Effector CD8-positive, alpha-beta T cell (primary cell): ENCODE measurements at places on chromosomes 4 and X.

- DNase-seq: no peak
Observed at GRCh38 chr4:8341691-8342090, 72.1 kb downstream of the HTRA3 start.

GRCh38 chr4:37279894-37280592 lies 35.5 kb downstream of the NWD2 start:
- no peak for DNase-seq

GRCh38 chr4:36255577-36255976 lies 11.3 kb upstream of the ARAP2 start:
- DNase-seq: peak; percentile 22

GRCh38 chrX:149010853-149011224 lies 494.3 kb downstream of the IDS start:
- no peak for DNase-seq

GRCh38 chrX:118211891-118212816 lies 95.5 kb upstream of the KLHL13 start:
- DNase-seq: no peak

GRCh38 chr4:107757283-107757682 lies 37.2 kb upstream of the PAPSS1 start:
- DNase-seq: no peak

DNA sequence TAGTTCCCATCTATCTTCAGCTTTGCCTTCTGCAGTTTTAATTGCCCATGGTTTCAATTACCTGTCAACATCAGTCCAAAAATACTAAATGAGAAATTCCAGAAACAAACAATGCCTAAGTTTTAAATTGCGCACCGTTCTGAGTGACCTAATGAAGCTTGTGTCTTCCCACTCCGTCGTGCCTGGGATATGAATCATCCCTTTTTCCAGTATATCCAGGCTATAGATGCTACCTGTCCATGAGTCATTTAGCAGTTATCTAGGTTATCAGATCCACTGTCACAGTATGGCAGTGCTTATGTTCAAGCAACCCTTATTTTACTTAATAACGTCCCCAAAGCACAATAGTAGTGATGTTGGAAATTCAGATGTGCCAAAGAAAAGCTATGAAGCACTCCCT lies 363.6 kb upstream of the FAM241A start:
- no peak for DNase-seq

DNA sequence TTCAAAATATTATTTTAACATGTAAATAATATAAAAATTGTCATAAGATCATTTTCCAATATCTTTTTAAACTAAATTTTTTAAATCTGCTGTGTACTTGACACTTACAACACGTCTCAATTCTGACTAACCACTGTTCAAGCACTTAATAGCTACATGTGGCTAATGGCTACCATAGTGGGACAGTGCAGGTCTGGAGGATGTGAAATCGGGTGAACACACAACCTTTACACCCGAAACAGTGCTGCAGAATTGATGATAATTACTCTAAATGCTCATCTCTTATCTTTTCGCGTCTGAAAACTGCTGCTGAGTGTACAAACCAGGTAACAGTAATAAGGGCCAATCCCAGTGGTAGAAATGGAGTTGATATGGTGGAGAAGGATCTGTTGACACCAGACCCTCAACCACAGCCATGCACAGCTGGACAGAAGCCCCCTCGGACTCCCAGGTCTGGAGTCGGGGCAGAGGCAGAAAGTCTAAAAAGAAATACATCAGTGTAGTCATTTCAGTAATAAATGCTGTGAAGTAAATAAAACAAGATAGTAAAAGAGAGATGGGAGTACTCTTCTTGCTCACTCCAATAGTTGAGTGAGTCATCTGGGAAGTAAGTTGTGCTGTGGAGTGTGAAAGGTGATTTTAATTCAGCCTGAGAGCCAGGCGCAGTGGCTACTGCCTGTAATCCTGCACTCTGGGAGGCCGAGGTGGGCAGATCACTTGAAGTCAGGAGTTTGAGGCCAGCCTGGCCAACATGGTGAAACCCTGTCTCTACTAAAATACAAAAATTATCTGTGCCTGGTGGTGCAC lies 150.0 kb downstream of the CBR4 start:
- DNase-seq: no peak

DNA sequence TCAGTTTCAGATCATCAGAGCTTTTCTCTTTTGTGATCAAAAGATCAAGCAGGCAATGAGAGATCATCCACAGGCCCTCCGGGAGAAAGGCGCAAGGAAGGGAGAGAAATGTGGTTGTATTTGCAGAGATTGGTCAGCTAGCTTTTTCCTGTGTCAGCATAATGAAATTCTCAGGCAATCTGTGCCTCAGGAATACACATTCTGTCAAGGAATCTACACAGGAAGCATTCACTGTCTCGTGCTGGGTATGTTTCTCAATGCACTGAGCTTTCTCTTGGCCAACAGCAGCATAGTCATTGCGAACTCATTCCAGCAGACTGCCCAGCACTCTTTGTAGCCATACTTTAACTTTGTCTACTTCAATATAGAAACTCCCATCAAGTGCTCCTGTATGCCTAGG lies 413.7 kb downstream of the PPP3CA start:
- no peak for DNase-seq

- DNase-seq: no peak
Observed at GRCh38 chr4:117249333-117249732, 164.0 kb upstream of the TRAM1L1 start.

- no peak for DNase-seq
Observed at GRCh38 chr4:128444544-128445302, 157.1 kb upstream of the PGRMC2 start.

- DNase-seq: no peak
Observed at GRCh38 chrX:129706400-129707072, 32.2 kb upstream of the XPNPEP2 start.

DNA sequence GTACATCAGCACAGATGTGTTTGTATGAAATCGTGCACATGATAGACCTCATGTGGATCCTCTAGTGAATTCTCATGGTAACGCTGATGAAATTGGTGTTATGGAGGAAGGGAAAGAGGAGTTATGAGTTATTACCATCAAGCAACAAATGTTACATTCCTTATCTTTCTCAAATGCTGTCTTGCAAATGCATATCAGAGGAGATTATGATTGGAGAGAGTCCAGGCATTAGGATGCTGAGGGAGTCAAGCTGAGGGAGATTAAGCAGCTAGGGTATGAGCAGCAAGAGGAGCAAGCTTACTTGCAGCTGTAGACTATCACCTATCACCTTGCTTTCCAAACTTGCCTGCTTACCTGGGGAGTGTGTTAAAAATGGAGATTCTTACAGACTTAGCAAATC lies 36.8 kb upstream of the SFRP2 start:
- no peak for DNase-seq

DNA sequence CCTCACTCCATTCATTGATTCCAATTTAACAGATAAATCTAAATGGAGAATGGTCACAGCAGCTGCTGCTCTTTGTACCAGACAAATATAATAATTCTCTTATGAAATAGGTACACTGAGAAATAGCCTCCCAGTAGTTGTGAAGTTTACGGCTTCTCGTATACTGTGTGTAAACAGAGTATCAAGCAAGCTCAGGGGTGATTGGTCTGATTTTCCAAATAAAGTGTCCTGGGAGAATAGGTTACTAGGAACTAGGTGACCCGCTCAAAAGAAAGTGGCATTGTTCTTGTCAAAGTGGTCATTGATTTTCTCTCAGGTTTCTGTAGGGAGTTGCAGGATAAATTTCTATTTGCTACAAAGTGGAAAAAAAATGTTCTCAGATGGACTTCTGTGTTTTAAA lies 838.2 kb downstream of the RAPGEF2 start:
- DNase-seq: no peak

GRCh38 chr4:183962419-183962818 lies 57.3 kb downstream of the STOX2 start:
- DNase-seq: no peak

DNA sequence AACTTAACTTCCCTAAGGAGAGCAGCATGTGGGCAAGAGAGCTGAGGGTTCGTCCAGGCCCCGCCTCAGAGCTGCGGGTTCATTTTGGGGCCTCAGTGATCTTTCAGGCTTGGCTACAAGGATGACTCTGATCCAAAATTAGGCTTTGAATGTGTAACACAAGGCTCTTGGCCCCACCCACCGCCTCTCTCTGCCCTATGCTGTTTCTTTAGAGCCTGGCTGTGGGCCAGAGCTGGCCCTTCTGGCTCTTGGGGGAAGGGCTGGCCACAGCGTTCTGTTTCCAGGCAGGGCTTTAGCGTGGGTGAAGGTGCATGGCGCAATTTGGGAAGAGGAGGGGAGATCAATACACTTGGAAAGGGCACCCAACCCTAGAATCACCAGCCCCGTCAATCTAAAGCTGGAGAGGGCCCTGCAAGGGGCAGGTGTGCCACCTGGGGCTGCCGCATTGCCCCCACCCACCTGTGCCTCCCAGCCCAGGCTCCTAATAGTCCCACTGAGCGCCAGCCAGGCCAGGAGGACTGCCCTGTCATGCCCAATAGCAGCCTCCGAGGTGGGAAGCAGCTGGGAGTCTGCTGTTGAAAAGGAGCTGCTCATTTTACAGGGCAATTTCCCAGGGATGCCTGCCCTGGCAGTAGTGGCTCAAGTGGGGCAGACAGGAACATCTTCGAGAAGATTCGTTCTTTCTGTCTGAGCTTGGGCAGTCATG lies 84.5 kb upstream of the MAML3 start:
- no peak for DNase-seq

GRCh38 chr4:147799986-147800555 lies 68.2 kb downstream of the ARHGAP10 start:
- peak; percentile 9 for DNase-seq

DNA sequence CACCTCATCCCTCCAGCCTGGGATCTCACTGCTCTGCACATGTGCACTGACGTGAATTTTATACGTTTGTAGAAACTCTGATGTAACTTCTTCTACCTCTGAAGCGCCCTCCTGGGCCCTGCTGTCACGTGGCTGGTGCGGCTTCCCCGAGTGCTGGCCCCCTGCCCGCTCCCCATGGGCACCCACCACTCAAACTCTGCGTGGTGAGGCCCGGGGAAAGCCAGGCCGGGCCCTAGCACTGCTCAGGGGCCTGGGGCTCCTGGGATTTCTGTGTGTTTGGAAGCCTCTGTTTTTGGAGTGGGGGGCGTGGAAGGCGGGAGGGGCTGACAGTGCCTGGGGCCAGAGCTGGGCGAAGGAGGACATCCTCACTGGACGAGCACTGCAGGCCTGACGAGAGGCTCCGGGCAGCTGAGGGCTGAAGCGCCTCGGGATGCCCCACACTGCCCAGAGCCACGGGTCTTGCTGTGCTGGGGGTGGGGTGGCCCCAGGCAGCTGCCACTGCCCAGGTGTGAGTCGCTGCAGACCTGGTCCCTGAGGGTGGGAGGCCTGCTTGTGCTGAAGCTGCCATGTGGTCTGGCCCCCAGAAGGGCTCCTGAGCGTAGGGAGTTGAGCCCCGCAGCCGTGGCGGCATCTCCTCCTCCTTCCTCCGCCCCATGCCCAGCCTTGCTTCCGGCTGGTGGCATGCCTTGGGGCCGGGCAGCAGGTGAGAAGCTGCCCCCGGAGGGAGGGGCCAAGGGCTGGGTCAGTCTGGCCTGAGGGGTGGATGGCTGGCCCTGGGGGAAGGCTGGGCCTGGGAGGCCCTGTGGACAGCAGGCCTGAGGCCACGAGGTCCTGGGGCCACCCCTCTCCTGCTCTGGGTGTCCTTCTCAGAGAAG lies 7.7 kb downstream of the NAT8L start:
- DNase-seq: no peak

DNA sequence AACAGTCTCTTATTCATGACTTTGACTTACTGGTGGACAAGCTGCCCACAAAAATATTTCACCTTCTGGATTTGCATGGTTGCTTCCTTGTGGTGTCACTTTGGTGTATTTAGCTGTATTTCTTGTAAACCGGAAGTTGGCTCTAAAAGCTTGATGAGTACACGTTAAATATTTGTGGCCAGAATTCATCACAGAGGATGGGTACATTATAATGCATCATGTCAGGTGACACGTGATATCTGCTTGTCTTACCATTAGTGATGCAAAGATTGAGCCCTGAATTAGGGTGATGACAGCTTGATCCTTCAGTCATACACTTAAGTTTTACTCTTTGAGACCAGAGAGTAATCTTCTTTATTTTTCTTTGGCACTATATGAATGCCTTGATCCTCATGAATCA lies 188.3 kb upstream of the RPS6KA3 start:
- DNase-seq: no peak

GRCh38 chrX:19683817-19684216 lies 168.5 kb upstream of the MAP3K15 start:
- DNase-seq: peak; percentile 0

- no peak for DNase-seq
Observed at GRCh38 chrX:153206425-153207046, 27.5 kb downstream of the MAGEA1 start.

- DNase-seq: no peak
Observed at GRCh38 chr4:22552812-22553211, 36.9 kb upstream of the ADGRA3 start.

DNA sequence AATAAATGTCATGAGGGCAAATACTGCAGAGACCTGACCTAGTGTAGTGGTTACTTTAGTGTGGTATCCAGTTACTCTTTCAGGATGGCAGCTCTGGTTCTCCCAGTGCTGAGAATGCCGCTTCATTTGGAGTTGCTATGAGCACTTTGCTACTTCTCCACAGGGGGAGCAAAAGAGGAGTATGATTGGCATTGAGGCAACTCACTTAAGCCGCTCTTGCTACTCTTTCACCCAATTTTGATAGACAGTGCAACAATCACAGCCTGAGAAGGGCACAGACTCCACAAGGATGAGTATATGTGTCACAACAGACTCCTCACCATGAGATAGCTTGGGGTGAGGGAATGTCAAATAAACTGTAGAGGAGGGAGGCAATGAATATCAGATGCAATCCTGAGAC lies 81.2 kb downstream of the NPY1R start:
- no peak for DNase-seq

DNA sequence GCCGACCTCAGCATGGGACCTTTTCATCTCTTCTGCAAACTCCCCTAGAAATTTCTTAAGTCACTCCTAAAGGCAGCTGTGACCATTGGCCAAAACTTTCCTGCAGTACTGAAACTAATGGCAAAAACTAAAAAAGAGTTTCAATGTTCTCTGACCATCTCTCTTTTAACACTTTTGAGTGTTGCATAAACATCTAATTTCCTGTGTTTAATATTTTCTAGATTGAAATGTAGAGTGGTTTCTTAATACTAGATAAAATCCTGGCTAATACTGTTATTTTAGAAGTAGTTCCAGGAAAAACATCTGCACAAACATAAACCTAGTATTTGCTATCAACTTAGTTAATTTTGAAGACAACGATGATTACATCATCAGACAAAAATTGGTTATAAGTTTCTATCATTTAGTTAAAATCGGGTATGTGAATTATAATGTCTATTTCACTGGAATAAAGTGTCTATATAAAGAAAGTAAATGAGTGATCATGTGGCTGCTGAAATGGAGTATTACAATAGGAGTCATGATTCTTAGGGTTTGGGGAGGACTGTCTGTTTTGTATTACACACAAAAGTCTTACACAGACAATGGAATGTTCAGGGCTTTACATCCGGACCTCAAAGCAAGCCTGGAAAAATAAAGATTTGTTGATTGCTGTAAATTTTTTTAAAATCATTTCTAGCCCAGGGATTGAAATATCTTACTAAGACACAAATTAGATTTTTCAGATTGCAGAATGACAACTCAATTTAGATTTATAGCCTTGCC lies 1323.4 kb downstream of the C4orf33 start:
- no peak for DNase-seq

- no peak for DNase-seq
Observed at GRCh38 chr4:38615847-38616246, 48.2 kb upstream of the KLF3 start.

- no peak for DNase-seq
Observed at GRCh38 chr4:41427306-41427882, 110.6 kb upstream of the LIMCH1 start.
